ENCODE measurements at places on chromosomes 12 and 14. TPM values are rescaled to one million over a fixed set of nuclear protein-coding genes. Genes with fewer than 3 reads are reported as not detected.

DNA sequence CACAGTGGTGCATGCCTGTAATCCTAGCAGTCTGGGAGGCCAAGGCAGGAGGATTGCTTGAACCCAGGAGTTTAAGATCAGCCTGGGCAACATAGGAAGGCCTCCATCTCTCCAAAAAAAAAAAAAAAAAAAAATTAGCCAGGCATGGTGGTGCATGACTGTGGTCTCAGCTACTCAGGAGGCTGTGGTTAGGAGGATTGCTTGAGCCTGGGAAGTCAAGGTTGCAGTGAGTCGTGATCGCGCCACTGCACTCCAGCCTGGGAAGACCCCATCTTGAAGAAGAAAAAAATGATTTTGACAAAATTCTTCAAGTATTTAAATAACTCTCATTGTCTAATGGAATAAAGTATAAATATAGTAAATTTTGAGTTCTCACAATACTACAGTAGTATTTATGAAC is 219.2 kb upstream of the SSTR1 start:
- no peak for DNase-seq

Gene NT5DC3
- total RNA-seq, result 3.4 TPM

Gene CLEC1A
- total RNA-seq, result 4.9 TPM

- DNase-seq, result no peak
Measured at GRCh38 chr14:91237219-91237618, 7.3 kb downstream of the GPR68 start.

- DNase-seq, result no peak
Measured at GRCh38 chr14:92917041-92917940, 5.7 kb upstream of the CHGA start.

GRCh38 chr14:89264196-89264800 is 152.7 kb downstream of the FOXN3 start:
- DNase-seq, result no peak

GRCh38 chr12:85550924-85551323 is 270.9 kb downstream of the ALX1 start:
- DNase-seq, result no peak

DNA sequence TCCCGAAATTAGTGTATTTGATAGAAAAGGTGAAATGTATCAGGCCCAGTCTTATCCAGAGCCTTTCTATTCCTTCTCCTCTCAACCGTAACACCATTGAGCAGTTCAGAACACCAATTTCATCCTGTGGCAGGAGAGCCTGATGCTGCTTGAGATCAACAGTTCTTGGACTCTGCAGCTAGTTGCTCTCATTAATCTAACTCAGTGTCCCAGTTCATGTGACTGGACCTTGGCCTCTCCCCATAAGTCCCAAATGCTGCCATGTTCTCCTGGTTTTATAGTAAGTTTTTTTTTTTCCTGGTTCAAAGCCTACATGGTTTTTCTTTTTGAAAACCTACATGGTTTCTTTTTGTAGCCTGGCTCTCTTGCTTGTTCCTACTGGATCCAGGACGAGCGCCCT is 293.9 kb downstream of the ITPR2 start:
- DNase-seq, result no peak

Gene RILPL1
- 96.7 TPM for total RNA-seq

Gene CLEC2A
- not detected for total RNA-seq

GRCh38 chr14:64495252-64495651 is 8.4 kb downstream of the ZBTB25 start:
- DNase-seq, result no peak

Gene MSI1
- total RNA-seq, result 5.8 TPM

DNA sequence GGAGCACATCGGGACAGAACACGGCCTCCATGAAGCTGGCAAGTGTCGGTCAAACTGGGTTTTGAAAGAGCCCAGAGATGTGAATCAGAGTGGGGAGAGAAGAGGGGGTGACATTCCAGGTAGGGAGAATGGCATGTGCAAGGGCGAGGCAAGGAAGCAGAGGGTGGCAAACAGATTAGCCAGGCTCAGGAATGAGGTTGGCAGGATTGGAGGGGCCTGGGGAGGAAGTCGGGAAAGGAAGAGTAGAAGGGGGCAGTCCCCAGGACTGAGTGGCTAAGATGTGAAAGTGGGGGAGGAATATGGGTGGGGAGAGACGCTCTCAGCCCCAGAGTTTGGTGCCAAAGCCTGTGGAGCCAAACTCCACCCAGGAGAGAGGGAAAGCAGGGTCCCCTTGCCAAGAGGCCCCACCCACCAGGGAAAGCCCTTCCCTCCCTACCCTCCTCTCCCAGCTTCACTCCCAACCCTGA is 5.5 kb upstream of the HDAC7 start:
- peak; percentile 59 for DNase-seq

Gene GRIP1
- total RNA-seq, result 8.4 TPM

Gene CYP27B1
- total RNA-seq, result not detected

GRCh38 chr12:128449146-128449894 is 182.3 kb downstream of the TMEM132C start:
- DNase-seq, result no peak

DNA sequence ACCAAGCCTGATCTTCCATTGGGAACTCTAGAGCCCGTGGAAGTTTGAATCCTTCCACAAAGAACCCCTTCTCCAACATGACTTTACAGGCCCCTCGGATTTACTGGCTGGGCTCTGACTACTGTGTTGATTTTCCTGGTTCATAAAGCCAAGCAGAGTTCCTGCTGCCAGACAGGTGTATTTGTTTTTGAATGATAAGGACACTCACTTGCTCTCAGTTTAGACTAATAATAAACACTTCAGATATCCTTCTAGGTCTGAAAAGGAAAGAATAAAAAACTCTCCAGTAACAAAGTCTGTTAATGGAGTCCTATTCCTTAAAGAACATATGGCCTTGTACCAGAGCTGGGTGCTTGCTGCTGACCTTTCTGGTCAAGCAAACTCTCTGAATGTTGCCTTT is 31.0 kb downstream of the SIX1 start:
- no peak for DNase-seq

Gene PLEKHH1
- total RNA-seq, result 5.5 TPM

- no peak for DNase-seq
Measured at GRCh38 chr14:45181806-45182205, 46.1 kb downstream of the FANCM start.

DNA sequence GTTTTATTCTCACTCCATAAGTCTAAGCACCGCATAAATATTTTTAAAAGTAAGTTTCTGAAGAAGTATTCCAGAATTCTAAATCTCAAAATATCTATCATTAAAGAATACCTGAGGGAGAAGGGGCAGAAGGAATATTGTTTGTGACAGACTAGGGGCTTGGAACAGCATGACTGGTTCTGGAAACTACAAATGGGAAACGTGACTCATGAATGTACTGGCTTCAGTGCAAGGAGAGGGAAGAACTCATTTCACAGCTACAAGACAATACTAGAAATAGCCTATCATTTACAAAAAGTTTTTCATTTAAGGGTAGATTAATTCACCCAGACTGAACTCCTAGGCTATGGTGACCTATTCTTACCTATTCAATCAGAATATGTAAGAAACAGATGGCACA is 121.3 kb downstream of the SLC25A21 start:
- DNase-seq, result no peak

Gene SOAT2
- not detected for total RNA-seq

DNA sequence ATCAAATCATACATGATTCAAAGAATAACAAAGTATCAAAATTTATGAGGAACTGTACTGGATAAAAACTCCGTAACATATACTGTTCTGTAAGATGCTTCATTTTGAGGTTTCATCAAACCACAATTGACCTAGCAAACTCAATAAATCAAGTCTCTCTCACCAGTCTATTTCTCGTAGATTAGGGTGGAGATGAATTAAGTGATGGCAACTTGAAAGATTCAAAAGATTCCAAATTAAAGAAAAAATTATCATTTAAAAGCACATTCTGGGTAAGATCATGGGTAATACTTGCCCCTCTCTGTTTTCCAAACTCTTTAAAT is 74.4 kb downstream of the PAPLN start:
- DNase-seq, result no peak

GRCh38 chr12:90301561-90302133 is 593.0 kb upstream of the ATP2B1 start:
- DNase-seq, result no peak

GRCh38 chr14:91220581-91221000 is 23.9 kb downstream of the GPR68 start:
- no peak for DNase-seq

GRCh38 chr14:56608689-56609088 is 29.1 kb downstream of the TMEM260 start:
- no peak for DNase-seq

DNA sequence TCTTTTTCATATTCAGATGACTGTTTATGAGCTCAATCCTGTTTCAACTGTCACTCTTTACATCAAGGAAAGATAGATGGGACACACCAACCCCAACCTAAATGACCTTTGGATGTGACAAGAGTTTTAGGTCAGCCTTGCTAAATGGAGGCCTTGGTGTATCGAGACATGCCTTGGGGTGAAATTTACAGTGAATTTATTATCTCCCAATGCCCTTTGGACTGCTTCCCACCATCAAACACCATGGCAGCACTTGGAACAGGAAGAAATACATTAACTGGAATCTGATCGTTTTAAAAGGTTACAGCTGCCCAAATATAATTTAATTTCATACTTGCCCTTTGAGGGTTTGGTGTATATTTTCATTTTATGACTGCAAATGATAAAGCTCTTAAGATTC is 327.6 kb downstream of the SOX5 start:
- no peak for DNase-seq

- DNase-seq, result no peak
Measured at GRCh38 chr12:92943482-92944250, 14.6 kb upstream of the EEA1 start.

DNA sequence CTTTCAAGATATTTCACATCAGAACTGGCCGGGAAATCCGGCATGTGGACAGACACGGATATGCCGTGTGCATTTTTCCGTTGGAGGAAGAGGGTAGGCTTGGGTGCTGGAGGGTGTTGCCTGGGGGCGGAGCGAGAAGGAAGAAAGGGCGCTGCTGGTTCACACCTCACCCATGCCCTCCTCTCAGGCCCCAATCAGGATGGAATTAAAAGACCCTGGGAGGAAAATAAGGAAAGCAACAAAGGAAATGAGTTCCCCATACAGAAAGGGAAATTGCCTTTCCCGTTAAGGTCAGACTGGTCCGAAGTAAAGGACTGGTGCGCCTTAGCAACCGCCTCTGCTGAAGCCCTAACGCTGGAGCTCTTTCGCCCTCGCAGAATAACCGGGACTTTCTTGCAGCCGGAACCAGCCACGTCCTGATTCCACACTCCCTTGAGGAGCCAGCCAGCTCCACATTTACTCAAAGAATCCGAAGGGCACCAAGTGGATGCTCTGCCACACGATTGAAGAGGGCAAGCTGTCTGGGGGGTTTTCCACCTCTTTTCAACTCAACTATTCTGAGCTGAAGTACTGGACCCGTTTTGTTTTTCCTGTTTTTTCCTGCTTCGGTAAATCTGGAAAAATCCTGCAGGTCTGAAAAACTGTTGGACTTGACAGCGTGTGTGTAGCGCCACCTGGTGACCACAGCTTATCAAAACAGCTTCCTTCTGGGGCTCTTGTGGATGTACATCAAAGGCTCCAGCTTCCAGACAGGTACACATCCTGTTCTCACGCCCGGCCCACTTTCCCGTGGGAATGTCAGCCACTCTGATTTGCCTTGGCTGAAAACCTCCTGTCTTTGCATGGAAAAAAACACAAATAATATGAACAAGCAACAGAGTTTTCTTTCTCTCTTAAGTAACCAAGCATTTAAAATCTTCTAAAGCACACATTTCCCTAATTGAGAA is 37.6 kb upstream of the BCL2L14 start:
- no peak for DNase-seq

DNA sequence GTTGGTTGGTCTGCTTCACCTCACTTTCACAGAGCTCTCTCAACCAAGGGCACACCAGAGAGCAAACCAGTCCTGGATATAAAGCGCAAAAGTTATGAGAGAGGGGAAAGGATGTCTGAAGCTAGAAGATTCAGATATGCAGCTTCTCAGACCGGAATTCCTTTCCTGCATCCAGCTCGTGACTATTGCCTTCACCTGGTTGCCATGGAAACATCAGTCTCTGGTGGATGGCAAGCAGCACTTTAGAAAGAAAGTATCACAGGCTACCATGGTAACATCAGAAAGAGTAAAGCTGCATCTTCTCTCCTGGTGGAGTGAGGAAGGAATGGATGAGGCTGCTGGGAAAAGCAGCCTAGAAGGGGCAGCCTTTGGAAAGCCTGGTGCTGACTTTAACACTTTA is 13.7 kb downstream of the REM2 start:
- no peak for DNase-seq

- DNase-seq, result no peak
Measured at GRCh38 chr12:21828779-21829178, 54.3 kb upstream of the KCNJ8 start.

DNA sequence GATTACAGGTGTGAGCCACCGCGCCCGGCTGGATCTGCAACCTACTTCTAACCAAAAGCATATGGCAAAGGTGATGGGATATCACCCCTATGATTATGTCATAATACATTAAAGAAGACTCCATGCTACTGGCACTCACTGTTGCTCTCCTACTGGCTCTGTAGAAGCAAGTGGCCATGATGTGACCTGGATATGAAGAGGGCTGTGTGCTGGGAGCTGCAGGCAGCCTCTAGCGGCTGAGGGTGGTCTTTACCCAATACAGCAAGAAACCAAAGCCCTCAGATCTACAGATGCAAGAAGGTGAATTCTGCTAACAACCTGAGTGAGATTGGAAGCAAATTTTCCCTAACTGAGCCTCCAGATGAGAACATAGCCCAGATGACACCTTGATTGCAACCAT is 34.2 kb upstream of the TRIM9 start:
- DNase-seq, result no peak

Gene DDN
- 0.52 TPM for total RNA-seq

DNA sequence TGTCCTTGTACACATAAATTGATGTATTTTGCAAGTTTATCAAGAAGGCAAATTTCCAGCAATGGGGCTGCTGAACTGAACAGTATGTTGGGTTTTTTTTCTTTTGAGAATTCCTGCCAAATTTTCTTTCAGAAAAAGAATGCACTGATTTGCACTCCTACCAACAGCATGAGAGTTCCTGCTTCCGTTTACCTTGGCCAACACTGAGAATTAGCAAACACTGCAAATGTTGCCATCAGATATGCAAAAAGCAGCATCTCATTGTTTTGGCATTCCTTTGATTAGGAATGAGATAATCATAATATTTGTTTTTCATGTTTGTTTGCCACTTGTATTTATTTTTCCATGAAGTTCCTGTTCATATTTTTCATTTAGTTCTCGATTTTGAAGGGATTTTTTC is 82.4 kb downstream of the RTN1 start:
- DNase-seq, result no peak

Gene GPR162
- total RNA-seq, result 2.9 TPM

DNA sequence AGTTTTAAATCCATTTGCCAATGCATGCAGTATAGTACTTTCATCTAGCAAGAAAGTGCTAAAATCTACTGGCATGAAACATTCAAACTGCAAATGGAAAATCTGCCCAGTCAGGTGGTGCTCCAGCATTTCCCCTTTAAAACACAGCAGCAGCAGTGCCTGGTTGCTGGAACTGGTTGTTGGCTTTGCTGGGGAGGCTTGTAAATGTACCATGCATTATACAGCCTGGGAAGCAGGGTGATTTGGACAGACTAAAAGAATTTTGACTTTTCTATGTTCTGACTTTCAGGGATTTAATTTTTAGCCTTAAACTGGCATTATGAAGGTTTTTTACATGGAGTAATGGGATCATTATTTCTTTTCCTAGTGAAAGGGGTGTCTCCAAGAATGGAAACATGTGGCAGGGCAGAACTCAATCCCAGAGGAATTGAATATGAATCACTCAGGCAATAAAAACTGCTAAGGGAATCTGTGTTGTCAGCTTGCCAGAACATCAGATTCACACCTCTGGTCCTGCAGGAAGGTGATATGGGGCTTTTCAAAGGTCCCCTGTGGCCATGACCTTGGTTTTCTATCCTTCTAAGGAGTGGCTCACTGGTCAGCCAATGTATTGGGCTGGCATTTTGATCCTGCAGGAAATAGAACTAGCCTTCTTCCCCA is 9.0 kb upstream of the PAX9 start:
- no peak for DNase-seq

Gene RIPK3
- total RNA-seq, result 2.5 TPM

Data from heart left ventricle (tissue), 16 donors.